Endothelial cell (in vitro differentiated cells): ENCODE measurements at places on chromosomes 3 and 15. TPM values are rescaled to one million over a fixed set of nuclear protein-coding genes. Genes with fewer than 3 reads are reported as not detected.

TUSC7 gene
- not detected for total RNA-seq

PLA2G4E gene
- total RNA-seq: not detected

GOLGA6A gene
- 0.85 TPM for total RNA-seq

TGM5 gene
- not detected for total RNA-seq

TMEM45A gene
- 7.6 TPM for total RNA-seq
